ENCODE measurements at places on chromosomes 11 and 22.

- no peak for DNase-seq
Measured at GRCh38 chr22:39612811-39613548, 42.4 kb downstream of the CACNA1I start.

- DNase-seq = peak; percentile 23
Measured at GRCh38 chr22:42648368-42649245, 585 bp downstream of the CYB5R3 start.

- DNase-seq = no peak
Measured at GRCh38 chr11:74397501-74398243, 561 bp downstream of the PGM2L1 start.

DNA sequence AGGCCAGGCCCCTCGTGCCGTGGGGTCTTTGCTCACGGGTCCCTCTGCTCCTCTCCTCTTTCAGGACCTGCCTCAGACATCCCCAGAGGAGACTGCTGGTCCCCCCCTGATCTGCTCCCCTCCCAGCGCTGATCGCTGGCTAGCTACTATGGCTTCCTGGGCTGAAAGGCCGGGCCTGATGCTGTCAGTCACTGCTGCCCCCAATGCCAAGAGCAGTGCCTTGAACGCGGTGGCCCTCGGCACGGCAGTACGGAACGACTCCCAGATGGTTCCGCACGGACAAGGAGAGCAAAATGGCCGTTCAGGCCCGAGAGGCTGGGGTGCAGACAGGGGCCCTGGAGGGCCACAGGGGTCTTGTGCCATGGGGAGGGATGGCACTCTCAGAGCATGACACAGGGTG, 21.5 kb downstream of the SULT4A1 start:
- no peak for DNase-seq

DNA sequence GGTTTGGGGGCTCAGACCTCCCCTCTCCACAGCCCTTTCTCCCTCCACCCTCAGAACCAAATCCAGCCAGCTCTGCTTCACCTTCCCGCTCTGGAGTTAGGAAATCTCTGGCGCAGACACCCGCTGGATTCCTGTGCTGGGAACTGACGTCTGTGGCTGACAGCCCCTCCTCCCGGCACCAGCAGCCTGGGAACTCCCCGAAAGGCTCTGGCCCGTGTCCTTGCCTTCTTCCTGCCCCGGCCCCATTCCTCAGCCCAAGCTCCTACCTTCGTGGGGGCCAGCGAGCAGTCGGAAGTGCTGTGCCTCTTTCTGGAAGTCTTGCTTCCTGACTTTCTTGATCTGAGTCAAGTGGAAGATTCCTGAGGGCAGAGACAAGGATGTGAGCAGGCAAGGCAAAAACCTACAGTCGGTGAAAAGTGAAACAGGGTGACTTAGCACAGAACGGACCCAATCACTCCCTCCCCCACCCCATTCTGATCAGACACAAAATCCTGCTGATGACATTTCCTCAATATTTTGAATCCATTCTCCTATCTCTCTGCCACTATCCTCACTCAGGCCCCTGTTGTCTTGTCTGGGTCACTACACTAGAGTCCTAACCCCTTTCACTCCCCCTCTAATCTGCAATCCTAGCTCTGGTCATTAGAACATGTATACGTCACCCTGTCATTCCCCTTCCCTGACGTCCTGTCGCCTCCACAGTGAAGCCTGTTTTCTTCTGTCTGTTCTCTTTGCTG, 34.1 kb downstream of the CHRDL2 start:
- peak; percentile 98 for DNase-seq

DNA sequence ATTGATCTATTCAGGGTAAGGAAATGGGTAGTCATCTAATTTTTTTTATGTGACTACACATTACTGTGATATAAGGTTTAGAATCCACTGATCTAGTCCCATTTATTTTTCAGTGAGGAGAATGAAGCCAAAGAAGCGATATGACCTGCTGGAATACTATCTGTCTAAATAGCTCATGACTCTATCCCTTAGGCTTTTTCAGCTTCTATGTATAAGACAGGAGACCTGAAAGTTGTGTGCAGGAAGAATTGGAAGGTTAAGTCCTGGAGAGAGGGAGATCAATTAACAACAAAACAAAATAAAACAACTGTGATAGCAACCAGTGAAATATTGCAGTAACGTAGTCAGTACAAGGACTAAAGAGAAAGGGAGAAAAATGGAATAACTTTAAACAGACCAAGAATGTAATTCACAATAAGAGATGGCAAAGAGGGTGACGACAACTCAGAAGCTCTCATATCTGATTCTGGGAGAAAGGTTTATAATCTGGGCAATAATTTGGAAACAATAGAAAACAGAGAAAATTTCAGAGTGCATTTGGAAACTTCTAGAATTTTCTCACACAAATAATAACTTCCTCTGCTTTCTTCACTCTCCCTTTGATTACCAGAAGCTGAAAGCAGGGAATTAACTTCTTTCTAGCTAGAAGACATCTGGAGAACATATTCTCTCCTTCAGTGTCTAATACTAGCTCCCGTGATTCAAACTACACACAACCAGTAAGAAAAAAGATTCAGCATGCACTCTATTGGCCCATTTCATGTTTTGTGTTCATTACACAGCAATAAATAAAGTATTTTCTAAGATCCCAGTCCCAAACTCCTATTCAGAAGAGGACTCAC, 19.2 kb upstream of the CASP12 start:
- DNase-seq = no peak

GRCh38 chr11:67146516-67147226, 27.6 kb downstream of the KDM2A start:
- DNase-seq = no peak

- no peak for DNase-seq
Measured at GRCh38 chr11:75279273-75279672, 38.7 kb downstream of the TPBGL start.

GRCh38 chr11:10532526-10532925, 8.5 kb downstream of the RNF141 start:
- DNase-seq = no peak

DNA sequence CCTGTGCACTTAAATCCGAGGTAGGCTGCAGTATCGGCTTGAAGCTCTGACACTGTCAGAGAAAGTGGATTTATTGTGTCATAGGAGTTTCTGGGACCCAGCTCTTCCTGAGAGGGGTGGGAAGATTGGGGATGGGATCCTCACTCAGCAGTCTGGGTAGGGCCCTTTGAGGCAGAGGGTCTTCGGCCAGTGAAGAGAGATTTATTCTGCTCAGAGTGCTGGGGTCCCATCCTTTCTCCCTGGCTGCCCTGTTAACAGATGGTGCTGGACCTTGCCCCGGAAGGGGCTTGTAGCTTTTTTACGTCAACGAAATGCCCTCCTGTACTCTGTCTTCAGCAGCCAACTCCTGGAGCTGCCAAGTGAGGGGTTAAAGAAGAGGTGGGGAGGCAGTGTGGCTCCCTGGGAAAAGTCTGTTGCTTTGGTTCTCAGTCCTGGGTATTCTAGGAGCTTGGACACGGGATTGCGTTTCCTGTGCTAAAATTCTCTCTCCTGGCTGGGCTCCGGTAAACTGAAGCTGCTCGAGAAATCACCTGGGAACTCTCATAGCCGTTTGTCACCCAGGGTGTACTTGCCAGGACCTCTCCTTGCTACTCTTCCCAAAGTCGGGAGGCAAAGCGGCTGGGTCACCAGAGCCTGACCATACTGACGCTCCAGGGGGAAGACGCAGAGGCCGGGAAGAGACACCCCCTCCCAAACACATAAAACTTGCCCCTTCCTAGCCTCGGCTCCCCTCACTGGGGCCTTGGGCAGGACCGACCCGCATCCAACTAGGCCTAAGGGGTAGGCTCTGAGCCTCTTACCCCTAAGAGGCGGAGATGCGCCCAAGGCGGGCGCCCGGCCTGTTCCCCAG, 806 bp upstream of the SMDT1 start:
- DNase-seq = peak; percentile 34

- no peak for DNase-seq
Measured at GRCh38 chr11:76778874-76779273, 4.3 kb upstream of the TSKU start.

DNA sequence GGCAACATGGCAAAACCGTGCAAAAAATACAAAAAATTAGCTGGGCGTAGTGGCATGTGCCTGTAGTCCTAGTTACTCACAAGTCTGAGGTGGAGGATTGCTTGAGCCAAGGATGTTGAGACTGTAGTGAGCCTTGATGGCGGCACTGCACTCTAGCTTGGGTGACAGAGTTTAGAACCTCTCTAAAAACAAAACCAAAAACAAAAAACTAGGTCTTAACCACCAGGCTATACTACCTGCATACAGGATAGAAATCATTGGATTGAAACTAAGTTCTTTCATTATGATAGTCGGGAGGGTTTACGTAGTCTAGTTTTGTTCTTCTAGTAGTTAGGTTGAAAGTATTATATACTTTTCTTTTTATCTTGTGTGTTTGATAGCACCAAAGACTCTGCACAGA, 5.8 kb downstream of the RNF214 start:
- no peak for DNase-seq

DNA sequence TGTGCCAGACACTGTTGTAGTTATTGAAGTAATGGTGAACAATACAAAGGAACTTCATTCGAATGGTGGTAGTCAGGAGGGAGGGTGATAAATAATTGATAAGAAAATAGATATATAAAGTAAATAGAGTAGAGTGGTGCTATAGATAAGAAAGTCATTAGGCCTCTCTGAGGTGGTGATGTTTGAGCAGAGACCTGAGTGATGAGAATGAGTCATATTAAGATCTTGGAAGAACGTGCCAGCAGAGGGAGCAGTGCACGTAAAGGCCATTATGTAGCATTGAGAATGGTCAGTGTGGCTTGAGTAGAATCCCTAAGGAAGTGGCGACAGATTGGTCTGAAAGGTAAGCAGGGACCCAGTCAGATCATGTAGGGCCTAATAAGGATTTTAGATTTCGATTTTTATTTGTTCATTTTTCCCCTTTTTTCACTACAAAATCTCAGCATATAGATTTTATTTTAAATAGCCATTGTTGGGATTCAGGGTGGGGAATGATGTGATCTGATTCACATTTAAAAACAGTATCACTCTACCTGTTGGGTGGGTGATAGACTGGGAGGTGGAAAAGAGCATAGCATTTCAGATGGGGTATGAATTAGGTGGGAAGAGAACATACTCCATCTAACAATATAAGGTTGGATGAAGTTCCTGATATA, 44.7 kb downstream of the CCDC90B start:
- peak; percentile 74 for DNase-seq

DNA sequence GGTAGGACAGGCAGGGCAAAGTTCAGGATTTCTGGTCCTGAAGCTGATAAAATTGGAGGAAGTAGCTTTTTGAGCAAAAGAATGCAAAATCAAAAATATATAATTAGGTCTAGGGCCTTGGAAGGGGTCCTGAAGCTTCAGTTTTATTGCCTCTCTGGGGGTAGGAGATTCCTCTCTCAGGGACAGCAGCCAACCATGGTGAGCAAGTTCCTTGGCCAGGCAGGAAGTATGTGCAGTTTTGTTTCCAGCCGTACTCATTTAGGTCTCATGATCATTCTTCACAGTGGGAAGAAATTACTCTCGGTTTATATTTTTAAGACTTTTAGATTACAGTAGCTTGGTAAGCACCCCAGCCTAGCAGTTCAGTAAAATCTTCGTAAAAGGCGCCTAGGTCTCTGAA, 2.9 kb upstream of the RAB38 start:
- DNase-seq = peak; percentile 33

DNA sequence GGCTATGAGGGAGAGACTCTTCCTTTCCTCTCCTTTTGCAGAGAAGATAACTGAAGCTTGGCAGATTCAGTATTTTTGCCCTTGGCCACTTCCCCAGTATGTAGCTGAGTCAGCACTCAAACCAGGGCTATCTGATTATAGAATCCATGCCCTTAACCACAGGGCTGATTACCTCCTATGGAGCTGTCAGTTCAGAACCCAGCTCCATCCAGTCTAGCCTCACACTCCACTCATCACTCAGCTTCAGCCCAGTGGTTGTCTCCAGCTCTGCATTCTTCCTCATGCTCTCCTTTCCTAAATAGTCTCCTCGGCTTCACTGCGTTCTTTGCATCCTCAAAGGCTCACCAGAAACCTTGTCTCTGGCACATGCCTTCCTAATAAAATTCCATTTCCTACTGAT, 151.6 kb upstream of the BLID start:
- peak; percentile 66 for DNase-seq

DNA sequence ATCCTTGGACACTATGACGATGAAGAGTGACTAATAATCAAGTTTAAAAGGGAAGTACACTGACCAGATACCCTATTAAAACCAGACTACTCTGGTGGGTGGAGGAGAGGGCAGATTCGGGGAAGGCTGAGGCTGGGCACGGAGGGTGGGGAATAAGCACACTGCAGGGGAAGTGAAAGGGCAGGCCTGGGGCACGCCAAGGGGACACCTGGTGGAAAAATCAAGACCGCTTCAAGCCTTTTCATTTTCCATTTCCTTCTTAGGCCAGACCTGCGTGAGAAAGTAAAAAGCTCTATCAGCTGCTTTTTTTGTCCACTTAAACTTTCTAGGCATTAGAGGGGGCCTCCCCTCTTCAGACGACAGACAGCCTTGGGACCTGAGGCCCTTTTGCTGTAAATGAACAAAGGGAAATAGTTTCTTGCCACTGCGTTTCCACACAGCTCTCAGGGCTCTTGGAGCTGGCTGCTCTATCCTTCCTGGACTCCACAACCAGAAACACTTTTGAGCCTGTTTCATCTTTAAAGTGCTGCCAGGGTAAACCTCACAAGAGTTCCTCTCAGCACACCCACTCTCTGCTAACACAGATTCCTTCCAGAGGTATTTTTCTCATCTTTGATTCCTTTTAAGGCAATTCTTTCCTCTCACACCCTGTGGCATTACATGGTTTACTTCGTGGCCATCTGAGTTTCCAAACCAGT, 25.0 kb upstream of the SERPIND1 start:
- DNase-seq = no peak

DNA sequence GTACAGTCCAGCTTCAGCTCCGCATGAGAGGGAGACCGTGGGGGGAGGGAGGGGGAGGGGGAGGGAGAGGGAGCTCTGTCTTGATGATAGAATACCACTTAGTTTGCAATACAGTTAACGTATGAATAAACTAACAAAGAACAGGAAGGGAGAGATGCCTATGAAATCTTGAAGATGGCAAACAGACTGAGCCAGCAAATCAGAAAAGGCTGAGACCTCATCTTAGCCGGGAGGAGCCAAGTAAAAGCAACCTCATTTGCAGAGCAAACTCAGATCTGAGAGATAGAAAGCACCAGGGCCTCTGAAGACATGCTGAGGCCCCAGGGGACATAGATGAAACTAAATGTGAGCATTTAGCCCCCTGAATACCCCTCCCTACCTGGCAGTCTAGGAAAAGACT, 23.0 kb downstream of the APLP2 start:
- no peak for DNase-seq

GRCh38 chr22:46121079-46121478, 29.2 kb upstream of the PPARA start:
- DNase-seq = no peak

- DNase-seq = no peak
Measured at GRCh38 chr22:40325315-40325714, 21.0 kb upstream of the ADSL start.

- DNase-seq = no peak
Measured at GRCh38 chr11:109209572-109209971, 212.4 kb upstream of the C11orf87 start.

- DNase-seq = no peak
Measured at GRCh38 chr22:26740253-26740652, 82.9 kb downstream of the MIAT start.

GRCh38 chr22:38766076-38766777, 10.4 kb upstream of the SUN2 start:
- peak; percentile 68 for DNase-seq

- DNase-seq = no peak
Measured at GRCh38 chr11:110242746-110243145, 53.7 kb downstream of the RDX start.

GRCh38 chr11:6686006-6686405, 2.9 kb upstream of the MRPL17 start:
- DNase-seq = no peak

Data from fibroblast of pulmonary artery (primary cell).